ENCODE measurements at places on chromosomes 11 and 22.

GRCh38 chr22:25383278-25383820 lies 163.9 kb downstream of the CRYBB2 start:
- no peak for DNase-seq

GRCh38 chr22:27687984-27688545 lies 113.5 kb downstream of the MN1 start:
- DNase-seq: no peak

DNA sequence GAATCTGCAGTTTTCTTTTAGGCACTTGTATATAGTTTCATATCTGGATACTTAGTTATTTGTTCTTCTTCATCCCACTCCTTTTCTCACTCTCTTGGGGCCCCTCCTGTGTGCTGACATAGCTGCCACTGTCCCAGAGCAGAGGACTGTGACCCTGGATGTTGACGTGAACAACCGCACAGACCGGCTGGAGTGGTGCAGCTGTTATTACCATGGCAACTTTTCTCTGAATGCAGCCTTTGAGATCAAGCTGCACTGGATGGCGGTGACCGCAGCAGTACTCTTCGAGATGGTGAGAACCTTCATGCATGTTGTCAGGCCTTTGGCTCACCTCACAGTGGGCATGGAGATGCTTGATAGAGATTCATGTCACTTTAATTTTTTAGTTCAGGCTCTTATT lies 50.9 kb upstream of the YWHAH start:
- no peak for DNase-seq

- no peak for DNase-seq
Measured at GRCh38 chr11:27204529-27204928, 158.5 kb downstream of the CCDC34 start.

GRCh38 chr11:131670876-131671275 lies 300.5 kb downstream of the NTM start:
- DNase-seq: no peak

- DNase-seq: no peak
Measured at GRCh38 chr11:73392108-73393010, 16.2 kb downstream of the RELT start.

- no peak for DNase-seq
Measured at GRCh38 chr22:35021161-35021560, 44.8 kb upstream of the ISX start.

GRCh38 chr11:94132152-94132558 lies 3.5 kb downstream of the PANX1 start:
- no peak for DNase-seq

DNA sequence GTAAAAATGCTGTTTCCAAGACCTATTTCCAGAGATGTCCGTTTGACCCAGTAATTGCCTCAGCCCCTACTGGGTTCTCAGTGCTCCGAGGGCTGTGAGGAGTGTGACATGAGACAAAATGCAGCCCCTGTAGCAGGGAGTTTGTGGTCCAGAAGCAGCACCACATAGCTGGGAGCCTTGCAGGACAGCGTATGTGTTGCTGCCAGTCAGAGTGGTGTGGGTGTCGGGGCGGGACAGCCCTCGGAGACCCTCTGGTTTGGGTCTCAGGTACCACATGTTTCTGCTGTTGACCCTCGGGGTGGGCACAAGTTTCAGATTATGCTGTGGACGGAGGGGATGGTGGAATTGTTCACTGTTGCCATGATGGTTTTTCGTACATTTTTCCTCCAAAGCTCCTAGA lies 17.2 kb downstream of the TBC1D22A start:
- no peak for DNase-seq

DNA sequence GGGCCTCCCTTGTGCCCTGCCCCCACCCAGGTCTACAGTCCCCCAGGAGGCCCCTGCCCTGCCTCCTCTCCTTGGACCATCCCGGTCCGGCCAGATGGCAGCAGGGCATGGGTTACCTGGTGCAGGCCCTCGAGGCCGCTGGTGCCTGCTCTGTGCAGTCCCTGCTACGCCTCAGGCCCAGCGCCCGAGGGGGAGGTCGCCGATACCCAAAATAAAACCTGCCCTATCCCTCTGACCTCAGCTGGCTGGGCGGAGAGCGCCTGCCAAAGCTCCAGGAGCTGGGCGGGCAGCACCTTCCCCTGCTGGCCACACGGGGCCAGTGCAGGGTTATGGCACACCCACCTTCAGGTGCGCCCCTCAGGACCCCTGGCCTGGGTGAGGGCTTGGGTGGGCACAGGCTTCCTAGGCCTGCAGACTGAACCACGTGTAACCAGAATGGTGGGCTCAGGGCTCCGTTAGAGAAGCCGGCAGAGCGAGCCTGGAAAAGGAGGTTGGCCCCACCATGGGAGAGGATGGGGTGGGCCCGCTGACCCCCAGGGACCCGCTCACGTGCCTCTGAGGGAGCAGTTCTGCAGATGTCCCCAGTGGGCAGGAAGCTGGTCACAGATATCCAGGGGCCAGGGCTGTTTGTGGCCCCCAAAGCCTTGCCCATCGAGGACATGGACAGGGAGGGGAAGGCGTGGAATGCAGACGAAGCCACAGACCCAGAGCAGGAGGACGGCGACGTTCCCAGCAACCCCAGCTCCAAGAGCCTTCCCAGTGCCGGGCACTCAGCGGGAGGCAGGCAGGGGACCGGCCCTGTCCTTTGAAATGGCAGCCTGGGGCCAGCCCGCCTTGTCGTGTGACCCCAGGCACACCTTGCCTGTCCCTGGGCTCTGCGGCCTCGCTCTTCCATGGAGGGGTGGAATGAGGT lies 1.7 kb upstream of the TNNT3 start:
- DNase-seq: no peak

GRCh38 chr22:17258015-17258787 lies 39.0 kb upstream of the ADA2 start:
- no peak for DNase-seq

DNA sequence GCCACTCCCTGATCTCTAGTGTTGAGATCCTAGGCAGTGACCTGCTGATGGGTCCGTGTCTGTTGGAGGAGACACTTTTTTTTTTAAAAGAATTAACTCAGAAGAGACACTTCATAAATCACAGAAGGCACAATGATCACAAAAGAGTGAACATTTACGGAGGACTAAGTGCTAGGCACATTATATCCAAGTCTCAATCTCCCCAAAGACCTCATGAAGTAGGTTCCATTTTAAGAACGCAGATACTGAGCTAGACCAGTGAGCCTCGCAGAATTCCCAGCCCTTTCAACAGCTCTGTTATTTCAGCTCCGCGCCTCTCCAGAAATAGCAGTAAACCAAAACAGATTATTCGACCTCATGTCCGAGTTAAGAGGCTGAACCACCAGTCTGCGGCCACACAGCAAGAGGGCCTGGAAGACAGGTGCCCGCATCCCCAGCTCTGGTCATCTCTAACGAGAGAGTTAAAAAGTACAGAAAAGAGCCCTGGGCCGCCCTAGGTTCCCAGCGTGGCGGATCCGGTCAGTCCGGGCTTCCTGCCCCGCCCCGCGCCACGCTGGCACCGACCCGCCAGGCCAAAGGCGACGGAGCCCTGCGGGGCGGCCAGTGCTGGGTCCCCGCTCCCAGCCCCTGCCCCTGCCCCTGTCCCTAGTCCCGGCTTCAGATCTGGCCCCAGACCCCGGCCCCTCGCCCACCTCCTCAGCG lies 612 bp downstream of the XBP1 start:
- no peak for DNase-seq

- DNase-seq: no peak
Measured at GRCh38 chr22:23115825-23116494, 25.8 kb downstream of the RSPH14 start.

- DNase-seq: no peak
Measured at GRCh38 chr11:94018721-94019120, 2.4 kb upstream of the HEPHL1 start.

DNA sequence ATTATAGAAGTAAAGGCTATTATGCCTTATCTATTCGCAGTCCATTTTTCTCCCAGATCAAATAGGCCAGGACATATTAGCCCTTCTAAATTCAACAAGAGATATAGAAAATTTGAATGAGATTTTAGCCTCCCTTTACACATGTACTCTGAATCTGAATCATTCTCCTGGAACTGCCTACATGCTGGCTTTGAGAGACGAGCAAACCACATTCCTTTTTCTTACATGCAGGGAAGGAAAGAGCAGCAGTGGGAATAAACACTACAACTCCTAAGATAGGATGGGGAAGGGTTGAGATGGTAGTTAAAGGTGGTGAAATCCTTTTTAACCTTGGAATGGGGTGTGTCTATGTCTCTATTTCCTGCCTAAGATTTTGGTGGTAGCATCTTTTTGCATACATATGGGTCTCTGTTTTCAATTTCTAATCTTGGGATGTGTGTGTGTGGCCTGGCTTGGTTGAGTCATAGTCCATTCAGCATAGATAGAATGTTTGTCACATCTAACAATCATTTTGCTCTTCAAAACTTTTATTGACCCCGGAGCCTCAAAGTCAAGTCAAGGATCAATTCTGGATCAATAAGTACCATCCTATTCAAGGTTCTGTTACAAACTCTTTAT lies 11.1 kb upstream of the OOSP2 start:
- no peak for DNase-seq

DNA sequence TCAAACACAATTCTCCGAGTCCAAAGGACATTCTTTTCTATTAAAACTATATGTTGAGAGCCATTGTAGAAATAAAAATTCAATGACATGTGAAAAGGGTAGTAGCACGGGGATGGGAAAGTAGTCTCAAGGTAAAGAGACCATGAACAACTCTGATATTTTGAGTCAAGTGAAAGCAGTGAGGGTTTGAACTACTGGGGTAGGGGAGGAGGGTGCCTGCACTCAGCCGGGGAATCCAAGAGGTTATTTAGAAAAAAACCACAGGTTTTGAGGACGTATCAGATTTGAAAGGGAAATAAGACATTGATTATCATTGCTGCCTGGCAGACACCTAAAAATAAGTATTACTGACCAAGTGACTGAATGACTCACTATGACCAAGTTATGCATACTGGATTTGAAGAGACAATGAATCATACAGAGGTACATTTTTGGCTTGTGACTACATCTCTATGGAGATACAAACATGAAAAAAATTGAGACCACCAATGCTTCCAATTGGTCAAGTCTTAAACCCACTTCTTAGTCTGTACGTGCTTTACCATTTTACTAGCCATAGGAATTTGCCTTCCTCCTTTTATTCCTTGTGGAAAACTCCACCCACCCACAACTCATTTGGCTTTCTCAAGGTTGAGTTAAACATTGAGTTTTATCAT lies 2.2 kb upstream of the OR52H1 start:
- no peak for DNase-seq

- no peak for DNase-seq
Measured at GRCh38 chr11:2725368-2726300, 25.8 kb upstream of the KCNQ1OT1 start.

DNA sequence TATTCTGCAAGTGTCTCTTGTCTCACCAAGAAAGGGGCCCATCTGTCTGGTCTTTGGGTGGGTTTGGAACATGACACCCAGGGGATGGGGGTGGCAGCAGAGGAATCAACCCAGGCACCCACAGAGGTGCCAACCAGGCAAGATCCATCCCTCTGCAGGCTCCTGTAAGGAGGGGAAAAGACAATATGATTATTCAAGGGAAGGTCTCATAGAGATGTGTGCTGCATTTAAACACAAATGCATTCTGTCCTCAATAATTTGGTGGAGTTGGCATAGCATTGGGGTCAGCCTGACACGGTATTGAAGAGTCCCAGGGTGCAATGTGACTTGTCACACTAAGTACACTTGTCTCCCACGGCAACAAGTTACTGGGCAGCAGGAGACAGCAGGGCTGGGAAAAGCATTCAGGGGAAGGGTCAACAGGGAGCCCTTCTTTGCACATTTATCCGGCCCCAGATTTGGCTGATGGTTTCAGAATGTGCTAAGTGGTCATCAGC lies 33.1 kb upstream of the SPON1 start:
- DNase-seq: no peak

DNA sequence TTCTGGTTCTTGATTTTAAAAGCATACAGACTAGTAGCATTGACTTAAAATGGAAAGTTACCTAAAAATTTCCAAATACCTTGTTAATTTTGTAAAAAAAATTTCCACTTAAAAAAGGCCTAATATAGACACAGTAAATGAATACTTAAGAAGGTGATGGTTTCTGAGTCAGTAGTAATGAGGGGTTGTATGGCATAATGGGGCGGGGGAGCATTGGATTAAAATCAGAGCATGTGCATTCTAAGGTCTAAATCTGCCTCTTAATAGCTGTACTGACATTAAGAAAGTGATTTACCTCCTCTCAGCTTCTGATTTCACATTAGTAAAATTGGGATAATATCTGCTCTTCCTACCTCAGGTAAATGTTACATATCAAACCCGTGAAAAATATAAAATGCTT lies 446.5 kb downstream of the AASDHPPT start:
- DNase-seq: no peak

GRCh38 chr11:65806979-65807378 lies 20.1 kb downstream of the OVOL1 start:
- DNase-seq: no peak

- DNase-seq: no peak
Measured at GRCh38 chr11:94728541-94728940, 39.6 kb upstream of the AMOTL1 start.

All from cortex of kidney (tissue), 1 donor.